ENCODE measurements at places on chromosomes 7 and 10. TPM values are rescaled to one million over a fixed set of nuclear protein-coding genes. Genes with fewer than 3 reads are reported as not detected.

- H3K4me3 ChIP-seq = no peak overlapping the region
- DNase-seq = no peak
- no peak overlapping the region for H3K27ac ChIP-seq
- H3K36me3 ChIP-seq = no peaks in the 10 kb centered on the region
These were observed 51.5 kb downstream of the CCNY start for GRCh38 chr10:35387768-35388167.

DNA sequence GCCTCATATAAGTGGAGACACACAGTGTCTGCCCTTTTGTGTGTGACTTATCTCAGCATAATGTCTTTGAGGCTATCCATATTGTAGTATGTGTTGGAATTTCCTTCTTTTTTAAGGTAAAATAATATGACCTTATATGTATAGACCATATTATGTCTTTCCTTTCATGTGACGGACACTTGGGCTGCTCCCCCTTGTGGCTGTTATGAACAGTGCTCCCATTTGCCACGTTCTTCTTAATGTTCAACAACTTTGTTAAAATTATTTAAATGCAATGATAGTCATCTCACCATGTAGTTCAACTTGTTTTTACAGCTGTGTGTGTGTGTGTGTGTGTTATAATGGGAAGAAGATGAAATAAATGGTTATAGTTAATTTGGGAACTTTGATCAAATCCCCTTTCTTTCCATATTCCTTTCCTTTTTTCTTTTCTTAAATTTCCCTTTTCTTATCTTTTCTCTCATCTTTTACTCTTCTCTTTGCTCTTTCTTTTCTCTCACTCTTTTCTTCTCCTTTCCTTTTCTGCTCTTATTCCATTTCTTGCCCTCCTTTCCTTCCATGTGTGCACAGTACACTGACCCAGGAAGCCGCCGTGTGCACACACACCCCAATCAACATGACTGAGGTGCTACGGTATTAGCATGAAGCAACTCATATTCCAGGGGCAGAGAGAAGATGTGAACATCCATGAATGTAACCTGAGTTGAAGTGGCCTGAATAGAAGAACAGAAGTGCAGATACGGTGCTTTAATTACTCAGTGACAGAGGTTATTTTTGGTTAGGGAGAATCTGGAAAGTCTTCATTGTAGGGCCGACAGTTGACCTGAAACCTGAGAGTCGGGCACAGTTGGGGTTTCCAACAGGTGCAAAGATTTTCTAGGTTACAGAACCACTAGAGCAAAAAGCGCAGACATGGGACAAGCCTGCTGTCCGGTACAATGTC is 596.6 kb downstream of the SDK1 start:
- no peaks in the 10 kb centered on the region for H3K27me3 ChIP-seq
- no peaks in the 10 kb centered on the region for H3K36me3 ChIP-seq
- H3K4me3 ChIP-seq = no peak overlapping the region
- H3K27ac ChIP-seq = no peak overlapping the region
- no peak for DNase-seq

GRCh38 chr10:122513053-122513452 is 47.5 kb upstream of the DMBT1 start:
- no peak overlapping the region for H3K4me3 ChIP-seq
- H3K36me3 ChIP-seq = no peaks in the 10 kb centered on the region
- no peak overlapping the region for H3K27ac ChIP-seq
- no peaks in the 10 kb centered on the region for H3K27me3 ChIP-seq
- no peaks in the 10 kb centered on the region for H3K4me1 ChIP-seq
- DNase-seq = no peak

DNA sequence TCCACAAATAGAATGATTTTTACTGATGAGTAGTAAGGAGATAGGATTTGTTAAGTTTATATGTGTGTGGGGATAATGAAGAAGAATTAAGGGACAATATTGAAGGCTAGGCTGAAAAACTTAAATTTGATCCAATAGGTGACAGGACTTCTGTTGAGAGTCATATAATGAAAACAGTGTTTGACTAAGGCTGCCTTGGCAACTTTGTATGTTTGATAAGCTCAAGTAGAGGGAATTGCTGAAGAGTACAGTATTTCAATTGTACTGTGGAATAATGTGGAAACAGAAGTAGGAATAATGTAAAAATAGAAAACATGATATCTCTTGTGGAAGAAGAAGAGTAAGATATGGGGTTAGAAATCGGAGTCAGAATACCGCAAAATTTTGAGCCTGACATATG is 10.5 kb downstream of the R3HCC1L start:
- no peaks in the 10 kb centered on the region for H3K36me3 ChIP-seq
- no peak overlapping the region for H3K4me3 ChIP-seq
- H3K4me1 ChIP-seq = no peaks in the 10 kb centered on the region
- DNase-seq = no peak
- no peak overlapping the region for H3K27ac ChIP-seq

GRCh38 chr7:105816954-105817615 is 59.3 kb downstream of the ATXN7L1 start:
- H3K27me3 ChIP-seq = no peaks in the 10 kb centered on the region
- H3K4me3 ChIP-seq = no peak overlapping the region
- H3K4me1 ChIP-seq = no peaks in the 10 kb centered on the region
- no peak for DNase-seq

GRCh38 chr7:105849122-105849855 is 27.1 kb downstream of the ATXN7L1 start:
- no peak overlapping the region for H3K4me3 ChIP-seq
- peaks cover 6% of the 10 kb centered on the region for H3K4me1 ChIP-seq

GRCh38 chr7:22728401-22729029 is 1.5 kb downstream of the IL6 start:
- DNase-seq = no peak
- H3K27ac ChIP-seq = no peak overlapping the region
- H3K36me3 ChIP-seq = no peaks in the 10 kb centered on the region
- no peaks in the 10 kb centered on the region for H3K4me1 ChIP-seq

GRCh38 chr7:127245607-127246006 is 7.1 kb downstream of the GRM8 start:
- H3K27ac ChIP-seq = no peak overlapping the region
- no peak overlapping the region for H3K4me3 ChIP-seq
- no peaks in the 10 kb centered on the region for H3K4me1 ChIP-seq
- no peaks in the 10 kb centered on the region for H3K36me3 ChIP-seq
- no peaks in the 10 kb centered on the region for H3K27me3 ChIP-seq
- no peak for DNase-seq

GRCh38 chr10:106566873-106567272 is 597.6 kb downstream of the SORCS1 start:
- H3K4me1 ChIP-seq = no peaks in the 10 kb centered on the region
- no peaks in the 10 kb centered on the region for H3K36me3 ChIP-seq
- H3K4me3 ChIP-seq = no peak overlapping the region
- no peak overlapping the region for H3K27ac ChIP-seq
- H3K27me3 ChIP-seq = no peaks in the 10 kb centered on the region

GRCh38 chr10:100155936-100156335 is 29.9 kb downstream of the ERLIN1 start:
- no peak for DNase-seq
- H3K4me3 ChIP-seq = no peak overlapping the region
- no peak overlapping the region for H3K27ac ChIP-seq
- no peaks in the 10 kb centered on the region for H3K36me3 ChIP-seq

DNA sequence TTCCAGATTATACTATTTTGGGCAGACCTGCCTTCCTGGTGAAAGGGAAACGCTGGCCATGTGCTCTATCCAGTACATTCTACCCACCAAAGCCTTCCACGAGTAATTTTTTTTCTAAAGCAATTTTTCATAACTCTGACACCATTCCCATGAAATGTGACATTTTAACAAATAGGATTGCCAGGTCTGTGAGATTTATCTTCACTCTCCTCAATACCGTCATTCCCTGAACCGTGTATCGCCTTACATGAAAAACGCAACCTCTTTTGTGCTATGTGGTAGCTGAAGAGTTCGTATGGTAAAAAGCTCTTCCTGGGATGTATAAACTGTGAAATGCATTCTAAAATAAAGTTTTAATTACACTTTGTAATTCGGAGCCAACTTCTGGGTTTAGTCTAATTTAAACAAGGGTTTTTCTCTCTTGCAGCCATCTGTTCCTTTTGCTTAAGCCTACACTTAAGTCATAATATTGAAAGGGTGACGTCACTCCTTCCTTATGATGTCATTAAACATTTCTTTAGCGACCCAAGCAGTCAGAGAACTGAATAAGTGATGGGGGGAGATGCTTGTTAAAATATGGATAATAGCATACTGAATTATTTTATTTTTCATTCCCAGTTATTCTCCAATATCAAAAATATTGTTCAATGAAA is 27.7 kb downstream of the C1QL3 start:
- no peak overlapping the region for H3K4me3 ChIP-seq
- no peak for DNase-seq
- no peaks in the 10 kb centered on the region for H3K27me3 ChIP-seq
- no peak overlapping the region for H3K27ac ChIP-seq
- no peaks in the 10 kb centered on the region for H3K4me1 ChIP-seq

- no peaks in the 10 kb centered on the region for H3K36me3 ChIP-seq
- peaks cover 5% of the 10 kb centered on the region for H3K4me1 ChIP-seq
- no peak for DNase-seq
These were observed 58.3 kb upstream of the GJD4 start for GRCh38 chr10:35546824-35547225.

GRCh38 chr10:60148266-60148840 is 241.3 kb downstream of the ANK3 start:
- no peaks in the 10 kb centered on the region for H3K27me3 ChIP-seq
- peak overlapping the region; percentile 57 for H3K27ac ChIP-seq
- peak; percentile 71 for DNase-seq
- H3K4me3 ChIP-seq = no peak overlapping the region
- no peaks in the 10 kb centered on the region for H3K4me1 ChIP-seq

DNA sequence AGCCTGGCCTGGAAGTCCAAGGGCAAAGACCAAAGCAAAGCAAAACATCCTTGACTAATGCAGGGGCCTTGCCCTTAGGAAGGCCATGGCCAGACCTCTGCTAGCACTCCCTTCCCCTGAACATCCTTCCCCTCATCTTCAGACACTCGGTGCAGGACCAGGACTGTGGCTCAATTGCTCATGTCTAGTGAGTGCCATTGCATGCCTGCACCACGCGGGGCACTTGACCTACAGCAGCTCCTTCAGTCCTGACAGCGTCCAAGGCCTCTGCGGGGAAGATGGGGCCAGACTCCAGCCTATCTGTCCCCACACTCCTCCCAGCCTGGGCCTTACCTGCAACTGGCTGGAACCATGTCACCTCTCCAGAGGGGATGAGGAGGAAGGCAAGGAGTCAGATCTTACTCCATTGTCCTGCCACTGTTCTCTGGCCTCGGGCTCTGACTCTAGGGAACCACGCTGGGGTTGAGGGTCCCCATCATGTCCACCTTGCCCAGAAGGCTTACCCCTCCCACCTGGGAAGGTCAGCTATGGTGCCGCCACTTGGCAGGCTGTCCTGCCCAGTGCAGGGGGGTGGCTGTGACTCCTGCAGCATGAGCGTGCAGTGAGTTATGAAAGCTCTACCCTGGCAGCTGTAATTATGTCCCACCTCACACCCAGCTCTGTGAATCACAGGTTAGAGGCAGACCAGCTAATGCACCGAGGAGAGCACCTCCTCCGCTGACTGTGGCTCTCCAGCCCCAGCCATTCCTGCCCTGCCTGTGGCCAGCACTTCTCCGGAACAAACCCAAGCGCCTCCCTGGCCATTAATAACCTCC is 16.1 kb downstream of the DRGX start:
- no peaks in the 10 kb centered on the region for H3K27me3 ChIP-seq
- DNase-seq = no peak
- H3K27ac ChIP-seq = no peak overlapping the region
- no peaks in the 10 kb centered on the region for H3K36me3 ChIP-seq
- H3K4me3 ChIP-seq = no peak overlapping the region

GRCh38 chr7:146355216-146355615 is 238.6 kb downstream of the CNTNAP2 start:
- no peak overlapping the region for H3K4me3 ChIP-seq
- no peaks in the 10 kb centered on the region for H3K36me3 ChIP-seq
- no peaks in the 10 kb centered on the region for H3K4me1 ChIP-seq
- no peaks in the 10 kb centered on the region for H3K27me3 ChIP-seq

- DNase-seq = no peak
- H3K36me3 ChIP-seq = no peaks in the 10 kb centered on the region
- no peak overlapping the region for H3K4me3 ChIP-seq
- H3K27me3 ChIP-seq = no peaks in the 10 kb centered on the region
- H3K27ac ChIP-seq = no peak overlapping the region
These were observed 29.7 kb downstream of the NUP42 start for GRCh38 chr7:23211589-23211988.

GRCh38 chr10:71277914-71278665 is 41.0 kb upstream of the SLC29A3 start:
- H3K36me3 ChIP-seq = no peaks in the 10 kb centered on the region
- DNase-seq = no peak
- H3K4me3 ChIP-seq = no peak overlapping the region
- no peak overlapping the region for H3K27ac ChIP-seq

- DNase-seq = no peak
- no peaks in the 10 kb centered on the region for H3K27me3 ChIP-seq
- H3K27ac ChIP-seq = peak overlapping the region; percentile 26
- no peak overlapping the region for H3K4me3 ChIP-seq
- H3K4me1 ChIP-seq = peaks cover 2% of the 10 kb centered on the region
- H3K36me3 ChIP-seq = no peaks in the 10 kb centered on the region
These were observed 17.0 kb upstream of the TTYH3 start for GRCh38 chr7:2614631-2615330.

GRCh38 chr10:80158598-80159127 is 26.1 kb downstream of the PLAC9 start:
- no peaks in the 10 kb centered on the region for H3K36me3 ChIP-seq
- H3K4me3 ChIP-seq = no peak overlapping the region
- peak overlapping the region; percentile 90 for H3K27ac ChIP-seq
- H3K27me3 ChIP-seq = no peaks in the 10 kb centered on the region
- peaks cover 17% of the 10 kb centered on the region for H3K4me1 ChIP-seq

- no peak overlapping the region for H3K4me3 ChIP-seq
- no peaks in the 10 kb centered on the region for H3K36me3 ChIP-seq
- no peak overlapping the region for H3K27ac ChIP-seq
- no peaks in the 10 kb centered on the region for H3K4me1 ChIP-seq
These were observed 57.4 kb downstream of the NEUROG3 start for GRCh38 chr10:69515699-69516259.

GRCh38 chr7:123769371-123769770 is 20.6 kb upstream of the WASL start:
- no peak for DNase-seq
- H3K27ac ChIP-seq = no peak overlapping the region
- no peaks in the 10 kb centered on the region for H3K36me3 ChIP-seq
- no peaks in the 10 kb centered on the region for H3K4me1 ChIP-seq
- no peaks in the 10 kb centered on the region for H3K27me3 ChIP-seq

The ACSM6 gene
- total RNA-seq = not detected

The HOXA10 gene
- total RNA-seq = 50.5 TPM

The SPDYE9 gene
- total RNA-seq = 0.14 TPM

The LRMDA gene
- 6.3 TPM for total RNA-seq

The OR9A2 gene
- total RNA-seq = 2.4 TPM

The RNLS gene
- total RNA-seq = 8.7 TPM

The SPAG6 gene
- not detected for total RNA-seq

The PHYH gene
- 94.1 TPM for total RNA-seq

The KIAA1549 gene
- total RNA-seq = 6.1 TPM

The ZNF488 gene
- not detected for total RNA-seq

The LIPM gene
- total RNA-seq = not detected

The HOXA5 gene
- 10.7 TPM for total RNA-seq

The ITIH5 gene
- total RNA-seq = 9.5 TPM

The CALY gene
- 0.69 TPM for total RNA-seq

The NEUROG3 gene
- not detected for total RNA-seq

The CALCR gene
- total RNA-seq = 0.26 TPM

The EPHA1 gene
- 1.9 TPM for total RNA-seq

The GPR85 gene
- not detected for total RNA-seq

The ZNF804B gene
- not detected for total RNA-seq
